ENCODE measurements at places on chromosomes 1 and 21.

- no peak for DNase-seq
Measured at GRCh38 chr21:42746593-42747275, 93.3 kb downstream of the PDE9A start.

- DNase-seq: no peak
Measured at GRCh38 chr1:9014475-9015375, 11.5 kb downstream of the SLC2A7 start.

GRCh38 chr21:15084668-15085067 lies 19.9 kb upstream of the NRIP1 start:
- no peak for DNase-seq

DNA sequence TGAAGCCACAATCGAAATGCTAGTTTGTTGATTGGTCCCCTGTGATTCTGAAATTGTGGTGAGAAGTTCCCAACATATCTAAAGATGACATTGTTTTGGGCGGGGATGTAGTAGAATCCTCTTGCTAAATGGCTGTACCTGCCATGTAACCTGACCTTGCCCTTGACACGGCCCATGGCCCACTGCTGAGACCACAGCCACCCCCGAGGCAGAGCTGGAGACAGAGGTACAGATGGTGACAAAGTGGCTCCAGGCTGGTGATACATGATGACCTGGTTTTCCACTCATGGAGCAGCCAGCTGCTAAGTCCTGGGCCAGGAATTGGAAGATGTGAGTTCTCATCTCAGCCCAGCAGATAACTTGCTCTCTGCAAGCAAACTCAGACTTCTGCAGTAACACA lies 226.5 kb downstream of the FOXD2 start:
- DNase-seq: no peak

- no peak for DNase-seq
Measured at GRCh38 chr1:160575112-160575664, 4.1 kb downstream of the CD84 start.

DNA sequence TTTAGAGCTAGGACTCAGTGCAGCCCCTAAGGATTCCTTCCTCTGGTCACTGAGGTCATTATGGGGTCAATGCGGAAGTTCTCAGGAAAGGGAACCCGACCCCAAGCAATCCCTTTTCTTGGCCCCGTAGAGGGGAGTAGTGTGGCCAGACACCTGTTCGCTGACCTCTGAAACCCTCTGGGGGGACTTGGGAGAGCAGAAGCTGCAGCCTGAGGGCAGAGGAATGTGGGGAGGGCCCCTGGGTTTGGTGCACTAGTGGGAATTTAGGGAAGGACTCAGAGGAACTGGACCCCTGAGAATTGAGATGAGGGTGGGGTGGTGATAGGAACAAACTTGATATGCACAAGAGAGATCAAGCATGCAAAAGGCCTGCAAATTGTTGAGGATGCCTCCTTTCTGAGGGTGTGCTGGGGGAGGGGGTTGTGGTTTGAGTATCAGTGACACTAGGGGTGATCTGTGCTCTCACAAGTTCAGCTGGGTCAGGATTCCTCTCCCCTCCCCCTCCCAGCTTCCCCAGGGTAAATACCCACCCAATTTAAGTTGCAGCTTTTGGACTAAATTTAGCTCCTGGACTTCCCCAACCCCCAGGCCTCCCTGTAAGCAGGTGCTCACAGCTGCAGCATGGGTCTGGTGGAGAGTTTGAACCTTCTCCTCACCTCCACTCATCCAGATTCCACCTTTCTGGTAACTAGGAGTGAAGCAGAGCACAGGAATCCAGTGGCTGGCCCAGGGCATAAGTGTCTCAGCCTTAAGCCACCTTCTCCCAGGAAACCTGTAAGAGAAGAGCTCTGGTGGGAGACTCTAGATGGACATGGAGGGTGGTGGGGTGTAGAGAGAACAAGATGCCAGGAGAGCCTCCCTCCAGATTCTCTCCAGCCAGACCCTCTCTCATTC lies 13.5 kb downstream of the ADAMTSL4 start:
- peak; percentile 43 for DNase-seq

- DNase-seq: no peak
Measured at GRCh38 chr1:242043165-242043564, 44.3 kb upstream of the MAP1LC3C start.

DNA sequence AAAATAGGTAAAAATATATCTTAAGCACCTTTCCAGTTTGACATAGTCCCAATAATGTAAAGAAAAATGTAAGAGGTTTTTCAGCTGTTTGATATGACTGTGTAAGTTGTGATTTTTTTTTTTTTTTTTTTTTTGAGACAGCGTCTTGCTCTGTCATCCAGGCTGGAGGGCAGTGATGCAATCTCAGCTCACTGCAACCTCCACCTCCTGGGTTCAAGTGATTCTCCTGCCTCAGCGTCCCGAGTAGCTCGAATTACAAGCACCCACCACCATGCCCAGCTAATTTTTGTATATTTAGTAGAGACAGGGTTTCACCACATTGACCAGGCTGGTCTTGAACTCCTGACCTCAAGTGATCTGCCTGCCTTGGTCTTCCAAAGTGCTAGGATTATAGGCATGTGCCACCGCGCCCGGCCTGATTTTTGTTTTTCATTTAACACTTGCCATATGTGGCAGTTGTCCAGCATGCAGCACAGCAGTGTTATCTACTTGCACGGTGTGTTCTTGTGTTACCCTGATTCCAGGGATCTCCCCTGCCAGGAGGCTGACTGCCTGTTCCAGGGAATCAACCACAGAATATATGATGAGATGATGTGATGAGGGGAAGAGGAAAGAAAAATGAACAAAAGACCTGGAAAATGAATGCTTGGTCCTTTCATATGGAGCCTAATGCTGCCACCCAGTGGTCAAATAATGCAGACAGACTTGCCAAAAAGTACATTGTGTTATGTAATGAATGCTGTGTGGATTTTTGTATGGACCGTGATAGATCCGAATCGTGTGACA lies 79.0 kb downstream of the RAVER2 start:
- DNase-seq: peak; percentile 83

GRCh38 chr1:46757956-46758528 lies 39.1 kb upstream of the EFCAB14 start:
- no peak for DNase-seq

DNA sequence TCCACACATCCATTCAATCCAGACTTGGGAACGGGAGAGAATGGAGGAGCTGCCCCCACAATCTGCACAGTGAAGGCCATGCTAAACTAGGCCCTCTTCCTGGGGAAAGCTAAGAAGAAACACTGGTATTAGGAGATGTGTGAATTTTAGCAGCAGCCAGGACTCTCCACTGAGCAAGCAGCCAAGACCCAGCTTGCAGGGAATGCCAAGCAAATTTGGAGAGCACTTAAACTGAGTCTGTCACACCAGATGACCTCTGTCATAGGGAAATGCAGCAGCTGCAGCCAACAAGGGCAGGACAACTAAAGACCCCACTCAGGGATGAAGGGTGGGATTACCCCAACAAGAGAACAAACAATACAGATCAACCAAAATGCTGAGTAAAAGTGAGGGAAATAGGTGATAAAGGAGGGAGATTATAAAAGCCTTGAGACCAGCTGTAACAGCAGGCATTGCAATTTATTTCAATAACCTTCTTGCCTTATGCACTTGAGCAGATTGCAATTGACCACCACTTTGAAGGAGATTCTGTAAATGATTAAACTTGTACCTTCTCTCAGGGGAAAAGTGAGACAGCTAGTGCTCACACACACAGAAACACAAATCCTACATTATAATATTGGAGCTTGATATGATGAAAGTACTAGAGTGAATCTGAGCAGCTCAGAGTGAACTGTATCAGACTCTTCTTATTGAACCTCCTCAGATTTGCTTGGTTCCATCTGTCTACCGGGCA lies 2.5 kb upstream of the CLCA1 start:
- DNase-seq: no peak

- DNase-seq: peak; percentile 55
Measured at GRCh38 chr1:223556414-223557129, 108.9 kb downstream of the CAPN8 start.

GRCh38 chr21:45460011-45460565 lies 55.1 kb downstream of the COL18A1 start:
- DNase-seq: no peak

GRCh38 chr1:52281518-52281917 lies 84.5 kb downstream of the CC2D1B start:
- no peak for DNase-seq

- DNase-seq: no peak
Measured at GRCh38 chr1:229432905-229433304, 989 bp downstream of the ACTA1 start.

DNA sequence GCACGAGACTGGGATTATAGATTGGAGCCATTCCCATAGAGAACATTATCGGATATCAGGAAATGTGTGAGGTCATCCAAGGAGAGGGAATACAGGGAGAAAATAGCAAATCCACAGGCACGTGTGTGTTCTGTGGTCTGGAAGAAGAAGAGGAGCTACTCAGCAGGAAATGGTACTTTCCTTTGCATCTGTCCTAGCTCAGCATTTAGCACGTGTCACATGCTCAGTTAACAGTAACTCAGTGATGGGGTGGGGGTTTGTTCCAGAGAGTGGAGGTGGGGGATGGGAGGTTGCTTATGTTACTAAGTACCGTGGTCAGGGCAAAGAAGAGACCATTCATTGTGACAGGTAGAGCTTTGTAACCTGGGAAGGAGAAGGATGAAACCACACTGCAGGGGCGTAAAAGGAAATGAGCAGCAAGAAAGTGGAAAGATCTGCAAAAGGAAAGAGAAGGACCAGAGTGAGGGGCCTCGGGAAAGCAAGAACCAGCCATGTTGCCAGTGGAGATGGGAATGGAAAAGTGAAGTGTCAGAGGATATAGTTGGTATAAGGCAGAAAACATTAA lies 100.4 kb downstream of the ATP5PO start:
- no peak for DNase-seq

All from hepatocyte (in vitro differentiated cells).